Activated T-helper 1 cell treated with anti-CD3 and anti-CD28 coated beads, Interleukin-12 subunit alpha, Interleukin-12 subunit beta, Interleukin-2, Interleukin-4 antibody, amounts not matched to agents 30 ng/mL and 10 ng/mL and 1 ng/mL, durations not matched to agents 14 hours and 24 hours and 36 hours (primary cell): ENCODE measurements at places on chromosomes 2 and 18.

- DNase-seq, result no peak
These were observed 59.3 kb downstream of the COBLL1 start for GRCh38 chr2:164782323-164782722.

DNA sequence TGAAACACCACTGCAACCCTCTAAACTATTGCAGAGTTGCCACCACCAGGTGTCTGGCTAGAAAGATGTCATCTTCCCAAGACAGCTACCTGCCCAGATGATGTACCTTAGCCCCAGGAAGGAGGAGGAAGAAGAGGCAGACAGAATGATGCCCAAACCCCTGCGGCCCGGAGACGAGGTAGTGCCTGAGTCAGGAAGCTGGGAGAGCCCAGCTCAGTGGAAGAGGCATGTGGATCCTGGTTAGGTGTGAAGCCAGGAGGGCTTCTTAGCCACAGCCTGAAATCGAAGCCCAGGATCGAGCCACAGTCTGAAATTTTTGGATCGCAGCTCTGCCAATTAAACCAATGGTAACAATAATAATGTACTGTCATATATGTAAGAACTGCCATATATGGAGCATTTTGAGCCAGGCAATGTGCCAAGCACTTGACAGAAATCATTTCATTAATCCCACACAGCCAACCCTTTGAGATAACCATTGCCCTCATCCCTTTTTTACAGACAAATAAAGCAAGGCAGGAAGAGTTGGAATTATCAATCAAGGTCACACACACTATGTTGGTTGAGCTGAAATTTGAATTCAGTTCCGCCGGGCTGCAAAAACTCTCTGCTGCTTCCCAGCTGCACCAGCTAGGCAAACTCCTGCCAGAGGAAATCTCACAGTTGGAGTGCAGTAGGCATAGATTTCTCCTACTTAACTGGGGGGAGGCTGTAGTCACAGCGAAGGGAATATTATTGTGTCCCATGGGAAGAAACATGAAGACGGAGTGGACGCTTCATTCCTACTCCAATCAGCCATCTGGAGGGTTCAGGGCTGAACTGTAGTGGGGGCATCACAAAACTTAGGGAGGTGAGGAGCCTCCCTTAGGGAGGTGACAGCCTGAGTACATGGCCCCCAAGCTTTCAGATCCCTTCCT lies 19.4 kb upstream of the CYP1B1 start:
- no peak for DNase-seq

DNA sequence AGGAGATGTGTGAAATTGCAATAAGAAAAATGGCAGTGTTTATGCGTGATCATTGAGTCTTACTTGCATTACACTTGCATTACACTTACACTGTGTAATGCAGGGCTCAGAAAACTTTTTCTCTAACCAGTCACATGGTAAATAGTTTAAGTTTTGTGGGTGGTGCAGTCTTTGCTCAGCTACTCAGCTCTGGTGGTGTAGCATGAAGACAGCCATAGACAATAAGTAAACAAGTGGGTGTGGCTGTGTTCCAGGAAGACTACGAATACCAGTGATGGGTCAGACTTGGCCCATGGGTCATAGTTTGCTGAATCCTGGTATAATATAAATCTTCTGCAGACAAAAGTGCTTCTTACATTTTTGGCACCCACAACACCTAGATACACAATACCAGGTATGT lies 115.6 kb upstream of the CYP1B1 start:
- no peak for DNase-seq

GRCh38 chr2:239003624-239004273 lies 155.9 kb downstream of the TWIST2 start:
- no peak for DNase-seq

- no peak for DNase-seq
These were observed 49.6 kb upstream of the BZW1 start for GRCh38 chr2:200762127-200762526.

DNA sequence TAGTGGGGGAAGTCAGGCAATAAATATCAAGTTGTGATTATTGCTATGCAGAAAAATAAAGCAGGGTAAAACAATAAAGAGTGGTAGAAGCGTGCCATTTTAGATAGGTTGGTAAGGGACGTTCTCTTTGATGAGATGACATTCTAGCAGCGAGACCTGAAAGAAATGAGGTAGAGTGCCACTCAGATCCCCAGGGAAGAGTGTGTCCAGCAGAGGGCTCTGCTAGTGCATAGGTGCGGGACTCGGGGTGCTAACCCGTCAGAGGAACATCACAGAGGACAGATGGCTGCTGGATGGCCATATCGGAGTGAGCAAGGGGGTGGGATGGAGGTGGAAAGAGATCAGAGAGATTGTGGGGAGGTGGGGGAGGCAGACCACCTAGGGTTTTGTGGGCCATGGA lies 16.3 kb upstream of the GTF2A1L start:
- no peak for DNase-seq
